ENCODE measurements at places on chromosomes 2 and 18.

DNA sequence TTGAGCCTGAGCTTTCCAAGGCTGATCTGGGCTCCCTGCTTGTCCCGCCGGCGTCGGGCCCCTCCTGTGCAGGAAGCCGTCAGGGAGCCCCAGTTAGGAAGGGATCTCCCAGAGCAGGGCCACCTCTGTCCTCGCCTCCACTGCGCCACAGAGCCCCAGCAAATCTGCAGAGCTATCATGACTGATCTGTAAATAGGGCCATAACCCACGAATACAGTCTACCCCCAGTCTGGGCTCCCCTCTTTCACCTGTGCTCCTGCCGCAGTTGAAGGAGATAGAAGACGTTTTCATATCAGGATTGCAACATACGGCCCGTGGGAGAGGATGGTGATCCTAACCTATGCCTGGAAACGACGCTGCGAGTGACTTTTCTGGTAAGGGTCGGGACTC lies 138.7 kb downstream of the PTGR3 start:
- DNase-seq: no peak

DNA sequence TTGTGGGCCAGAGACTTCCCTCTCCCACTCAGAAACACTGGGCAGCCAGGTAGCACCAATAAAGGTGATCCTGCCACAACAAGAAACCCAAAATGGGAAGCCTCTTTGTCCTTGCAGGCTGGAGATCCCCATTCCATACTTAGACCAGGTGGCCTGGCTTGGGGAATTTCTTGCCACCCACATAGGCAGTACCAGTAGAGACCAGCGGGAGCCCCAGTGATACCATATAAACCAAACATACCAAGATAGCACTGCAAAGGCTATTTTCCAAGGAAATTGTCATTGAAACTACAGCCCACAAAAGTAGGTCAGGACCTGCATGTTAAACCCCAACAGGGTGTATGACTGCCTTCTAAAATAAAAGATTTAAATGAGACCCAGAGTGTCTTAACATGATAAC lies 171.6 kb downstream of the DIS3L2 start:
- peak; percentile 5 for DNase-seq

DNA sequence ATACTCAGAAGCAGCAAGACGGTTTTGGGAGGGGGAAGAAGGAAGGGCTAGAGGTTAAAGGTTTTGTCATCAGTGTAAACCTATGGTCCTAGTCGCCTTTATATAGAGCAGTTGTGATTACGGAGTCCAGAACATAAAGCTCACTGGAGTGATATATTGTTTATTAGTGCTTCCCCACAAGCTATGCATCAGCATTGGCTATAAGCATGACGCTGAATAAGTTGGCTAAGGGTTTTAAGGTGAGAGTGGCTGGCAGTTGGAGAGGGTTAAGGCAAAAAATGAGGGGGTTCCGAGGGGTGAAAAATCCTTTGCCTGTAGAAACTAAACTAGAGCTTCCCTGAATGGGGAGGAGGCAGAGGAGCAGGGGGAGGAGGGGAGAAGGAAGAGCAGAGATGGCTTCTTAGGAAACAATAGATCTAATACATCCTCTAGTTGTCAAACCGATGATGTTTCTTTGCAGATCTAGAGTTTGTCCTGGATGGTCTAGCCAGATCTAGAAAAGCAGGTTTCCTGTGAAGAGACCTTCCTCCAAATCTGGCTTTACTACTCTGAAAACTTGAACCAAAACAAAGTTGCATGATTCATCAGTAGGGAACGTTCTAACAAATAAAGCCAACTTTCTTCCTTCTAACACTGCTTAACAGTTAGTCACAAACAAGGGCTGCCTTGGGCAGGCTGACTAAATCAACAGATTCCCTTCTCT lies 2.5 kb downstream of the KLF7 start:
- peak; percentile 97 for DNase-seq

- DNase-seq: no peak
Measured at GRCh38 chr2:46836295-46837111, 79.1 kb downstream of the MCFD2 start.

GRCh38 chr2:205580212-205580987 lies 101.9 kb upstream of the NRP2 start:
- peak; percentile 65 for DNase-seq

DNA sequence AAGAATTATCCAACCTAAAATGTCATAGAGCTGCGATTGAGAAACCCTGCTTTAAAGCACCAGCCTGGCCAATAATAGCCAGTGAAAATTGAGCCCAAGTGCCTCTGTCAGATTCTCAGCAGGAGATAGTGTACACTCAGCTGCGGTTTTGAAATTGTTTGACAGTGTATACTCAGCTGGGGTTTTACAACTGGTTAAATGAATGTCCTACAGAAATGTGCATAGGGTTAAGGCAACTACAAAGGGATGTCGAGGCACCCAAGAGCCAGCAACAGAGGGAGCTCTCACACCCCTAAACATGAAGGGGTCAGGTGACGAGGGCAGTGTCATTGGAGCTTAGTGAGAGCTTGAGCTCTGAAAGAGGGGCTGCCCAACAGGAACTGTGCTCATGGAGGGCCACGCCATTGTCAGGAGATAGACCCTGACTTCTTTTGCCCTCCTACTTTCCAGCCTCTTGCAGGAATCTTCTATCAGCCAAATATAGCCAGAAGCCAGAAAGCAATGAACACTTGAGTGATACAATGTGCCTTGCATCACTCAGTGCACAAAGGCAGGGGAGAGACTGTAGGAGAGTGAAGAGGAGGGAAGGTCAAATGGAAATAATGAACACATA lies 15.1 kb downstream of the ACTG2 start:
- no peak for DNase-seq

Data from trophoblast cell (in vitro differentiated cells and primary cell).